MM.1S (cell line): ENCODE measurements at places on chromosomes 2 and 18.

DNA sequence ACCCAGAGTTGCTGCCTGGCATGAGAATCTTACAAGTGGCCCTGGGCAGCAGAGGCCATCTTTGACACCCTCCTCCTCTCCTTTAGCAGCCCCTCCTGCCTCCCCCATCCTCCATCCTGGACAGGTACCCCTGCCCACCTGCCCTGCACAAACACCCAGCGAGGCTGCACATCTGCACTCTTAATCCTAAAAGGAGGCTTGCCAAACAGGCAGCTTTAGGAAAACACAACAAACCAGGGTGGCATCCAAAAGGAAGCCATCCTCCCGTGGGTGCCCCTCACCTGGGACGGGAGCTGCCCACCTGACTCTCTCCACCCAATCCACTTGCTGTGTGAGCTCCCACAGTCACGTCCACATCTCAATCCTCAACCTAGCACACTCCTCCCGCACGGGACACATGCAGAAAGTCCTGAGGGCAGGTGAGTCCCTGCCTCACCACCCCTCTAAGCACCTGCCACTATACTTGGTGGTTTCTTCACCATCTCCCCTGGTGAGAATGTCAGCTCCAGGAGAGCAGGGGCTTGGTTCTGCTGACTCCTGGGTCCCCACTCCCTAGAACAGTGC is 5.8 kb downstream of the BIN1 start:
- no peak for DNase-seq

GRCh38 chr2:210092791-210093190 is 78.4 kb downstream of the KANSL1L start:
- no peak for DNase-seq

DNA sequence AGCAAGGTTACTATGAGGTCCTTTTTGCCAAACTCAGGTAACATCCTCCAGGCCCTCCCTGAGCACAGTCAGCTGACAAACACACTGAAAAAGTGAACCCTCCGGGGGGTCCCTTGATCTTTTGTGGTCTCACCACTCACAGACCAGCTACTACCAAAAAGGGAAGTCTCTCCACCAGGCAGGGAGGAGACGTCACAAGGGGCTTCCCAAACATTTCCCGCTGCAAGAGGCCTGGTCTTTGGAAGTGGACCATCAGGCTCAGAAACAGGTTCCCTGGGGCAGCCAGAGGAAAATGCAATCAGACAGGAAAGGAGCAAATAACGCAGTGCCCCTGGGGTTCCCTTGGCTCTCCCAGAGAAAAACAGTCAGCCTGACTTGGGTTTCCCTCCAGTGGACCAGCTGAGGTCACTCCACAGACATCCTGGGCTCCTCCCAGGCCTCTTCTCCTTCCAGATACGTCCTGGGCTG is 38.7 kb upstream of the POMC start:
- no peak for DNase-seq

- DNase-seq: no peak
Observed at GRCh38 chr2:61722800-61723199, 131.1 kb downstream of the FAM161A start.

DNA sequence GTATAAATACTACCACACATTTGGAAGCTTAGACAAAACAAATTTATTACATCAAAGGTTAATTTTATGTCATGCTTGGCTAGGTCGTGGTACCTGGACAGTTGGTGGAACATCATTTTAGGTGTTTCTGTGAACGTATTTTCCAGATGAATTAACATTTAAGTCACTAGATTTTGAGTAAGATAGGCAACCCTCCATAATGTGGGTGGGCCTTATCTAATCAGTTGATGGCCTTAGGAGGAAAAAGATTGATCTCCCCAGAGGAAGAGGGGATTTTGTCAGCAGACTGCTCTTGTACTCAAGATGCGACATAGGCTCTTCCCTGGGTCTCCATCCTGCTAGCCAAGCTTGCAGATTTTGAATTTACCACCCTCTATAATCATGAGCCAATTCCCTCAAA is 85.0 kb downstream of the RPRM start:
- no peak for DNase-seq

- no peak for DNase-seq
Observed at GRCh38 chr2:30155202-30155601, 8.4 kb downstream of the YPEL5 start.
